Fibroblast of pulmonary artery (primary cell): ENCODE measurements at places on chromosomes 11 and 22.

DNA sequence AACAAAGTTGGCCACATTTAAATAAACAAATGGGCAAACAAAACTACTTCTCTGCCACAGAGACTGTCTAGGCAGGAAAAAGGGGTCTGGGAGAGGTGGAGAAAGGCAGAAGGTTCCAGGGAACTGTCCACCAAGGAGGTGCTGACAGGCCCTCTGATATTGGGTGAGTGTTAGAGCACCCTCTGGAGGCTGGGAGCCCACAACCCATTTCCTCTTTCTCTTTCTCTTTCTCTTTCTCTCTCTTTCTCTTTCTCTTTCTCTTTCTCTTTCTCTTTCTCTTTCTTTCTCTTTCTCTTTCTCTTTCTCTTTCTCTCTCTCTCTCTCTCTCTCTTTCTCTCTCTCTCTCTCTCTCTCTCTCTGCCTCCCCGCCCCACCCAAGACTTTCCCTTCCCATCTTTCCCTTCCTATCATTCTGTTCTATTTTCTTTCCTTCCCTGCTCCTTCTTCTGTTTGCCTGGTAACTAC, 912.8 kb downstream of the DLG2 start:
- peak; percentile 41 for DNase-seq

DNA sequence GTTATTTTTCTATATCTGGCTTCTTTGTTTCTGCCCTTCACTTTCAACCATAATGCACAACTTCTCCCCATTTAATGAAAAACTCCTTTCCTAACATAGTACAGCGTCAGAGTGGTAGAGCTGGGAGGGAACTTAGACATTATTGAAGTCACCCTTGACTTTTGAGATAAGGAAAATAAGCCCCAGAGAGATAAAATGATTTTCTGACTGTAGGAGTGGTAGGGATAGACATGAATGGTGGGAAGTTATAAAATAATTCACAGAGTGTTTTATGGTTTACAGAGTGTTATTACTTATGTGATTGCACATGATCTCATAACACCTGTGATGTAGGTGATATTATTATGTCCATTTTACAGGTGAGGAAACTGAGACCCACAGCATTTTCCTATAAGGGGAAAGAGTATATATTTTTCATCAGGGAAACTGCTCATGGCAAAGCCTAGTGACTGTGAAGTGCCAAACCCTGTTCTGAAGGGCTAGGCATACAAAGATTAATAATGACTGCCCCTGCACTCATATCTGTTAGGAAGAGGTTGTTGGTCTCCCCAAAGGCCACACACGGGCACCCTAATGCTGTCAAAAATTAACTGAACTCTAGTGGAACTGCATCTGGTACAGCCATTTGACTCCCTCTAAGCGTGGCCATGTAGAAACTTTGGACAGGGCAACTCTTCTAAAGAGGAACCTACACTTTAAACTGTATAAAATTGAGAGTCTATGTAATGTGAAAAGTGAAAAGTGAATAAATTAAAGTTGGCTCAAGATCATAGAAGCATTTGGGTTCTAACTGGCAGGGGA, 61.1 kb upstream of the PICALM start:
- DNase-seq = no peak

DNA sequence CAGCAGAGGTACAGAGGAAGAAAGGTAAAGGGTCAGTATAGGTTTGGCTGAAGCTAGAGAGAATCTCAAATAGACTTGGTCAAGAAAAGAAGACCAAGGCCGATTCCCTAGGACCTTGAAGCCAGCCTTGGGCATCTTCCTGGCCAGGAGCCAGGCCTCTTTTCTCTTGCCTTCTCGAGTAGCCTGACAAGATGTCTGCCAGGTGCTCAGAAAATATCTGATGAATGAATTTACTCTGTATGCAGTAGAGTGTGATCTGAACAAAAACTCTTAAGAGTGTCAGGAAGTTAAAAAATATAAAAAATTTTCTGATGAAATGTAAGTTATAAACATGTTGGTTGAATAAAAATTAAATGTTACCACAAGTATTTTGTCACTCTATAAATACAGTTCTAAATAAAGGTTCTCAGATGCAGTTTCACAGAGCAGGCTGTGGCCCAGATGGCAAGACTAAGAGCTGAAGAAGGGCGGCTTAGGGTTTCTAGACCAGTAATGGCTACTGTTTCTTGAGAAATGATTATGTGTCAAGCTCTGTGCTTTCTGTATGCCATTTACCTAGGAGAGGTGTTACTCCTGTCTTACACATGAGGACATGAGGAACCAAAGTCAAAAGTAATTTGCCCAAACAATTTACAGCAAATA, 98.1 kb downstream of the ATXN10 start:
- no peak for DNase-seq

DNA sequence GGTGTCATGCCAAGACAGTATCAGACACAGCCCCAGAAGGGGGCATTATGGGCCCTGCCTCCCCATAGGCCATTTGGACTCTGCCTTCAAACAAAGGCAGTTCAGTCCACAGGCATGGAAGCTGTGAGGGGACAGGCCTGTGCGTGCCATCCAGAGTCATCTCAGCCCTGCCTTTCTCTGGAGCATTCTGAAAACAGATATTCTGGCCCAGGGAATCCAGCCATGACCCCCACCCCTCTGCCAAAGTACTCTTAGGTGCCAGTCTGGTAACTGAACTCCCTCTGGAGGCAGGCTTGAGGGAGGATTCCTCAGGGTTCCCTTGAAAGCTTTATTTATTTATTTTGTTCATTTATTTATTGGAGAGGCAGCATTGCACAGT, 14.6 kb downstream of the IL10RA start:
- DNase-seq = no peak

- DNase-seq = peak; percentile 79
Observed at GRCh38 chr11:119318240-119319135, 1.6 kb upstream of the MCAM start.

DNA sequence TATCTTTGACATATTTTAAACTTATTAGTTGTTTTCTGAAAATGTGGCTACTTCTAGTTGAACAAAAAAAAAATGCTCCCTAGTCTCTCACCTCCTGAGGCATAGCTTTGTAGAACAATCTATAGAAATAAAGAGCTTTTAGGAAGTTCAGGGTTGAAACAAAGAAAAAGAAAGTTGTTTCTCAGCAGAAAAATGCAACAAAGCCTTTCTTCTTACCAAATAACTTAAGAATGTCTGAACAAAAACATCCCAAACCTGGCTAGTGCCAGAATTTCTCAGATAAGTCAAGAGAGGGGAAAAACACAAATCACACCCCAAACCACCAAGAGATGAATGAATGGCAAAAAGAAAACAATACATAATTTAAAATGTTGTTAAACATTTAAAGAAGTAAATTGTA, 114.1 kb downstream of the MAML2 start:
- peak; percentile 76 for DNase-seq

GRCh38 chr11:16603245-16603644, 135.2 kb upstream of the C11orf58 start:
- DNase-seq = no peak

DNA sequence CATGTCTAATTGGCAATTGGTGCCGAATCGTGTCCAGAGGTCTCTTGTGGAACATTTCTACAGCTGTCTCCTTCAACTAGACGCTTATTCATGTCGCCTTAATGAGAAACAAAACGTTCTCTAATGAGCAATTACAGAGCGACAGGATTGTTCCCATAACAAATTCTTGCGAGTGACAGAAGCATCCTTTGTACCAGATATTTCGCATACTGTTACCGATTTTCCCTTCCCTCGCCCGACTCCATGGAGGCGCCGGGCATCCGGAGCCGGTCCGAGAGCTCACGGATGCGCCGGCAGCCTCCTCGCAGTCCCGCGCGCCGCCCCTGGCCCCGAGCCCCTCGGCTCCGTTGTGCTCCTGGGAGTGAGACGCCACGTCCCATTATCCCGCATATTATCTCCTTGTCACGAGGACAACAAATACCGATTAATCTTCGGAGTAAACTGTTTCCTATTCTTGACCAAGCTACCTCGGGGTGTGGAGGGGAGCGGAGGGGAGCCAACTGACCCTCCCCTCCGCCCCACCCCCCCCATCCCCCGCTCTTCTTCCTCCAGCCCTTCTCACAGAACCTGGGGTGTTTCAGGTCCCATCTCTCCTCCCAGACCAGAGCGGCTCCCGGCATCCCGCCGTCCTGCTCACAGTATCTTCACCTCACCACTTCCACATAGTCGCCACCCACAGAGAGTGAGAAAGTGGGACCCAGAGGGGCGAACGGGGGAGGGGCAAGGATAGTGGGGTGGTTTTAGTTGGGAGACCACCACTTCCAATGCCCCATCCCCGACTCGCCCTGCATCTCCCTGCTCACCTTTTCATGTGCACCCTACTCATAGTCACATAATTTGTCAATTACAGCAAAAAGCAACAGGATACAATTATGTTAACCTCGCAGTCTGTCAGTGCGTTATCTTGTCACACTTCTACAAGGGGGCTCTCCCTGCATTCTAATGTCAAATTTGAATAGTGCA, 11.4 kb downstream of the PAX6 start:
- no peak for DNase-seq

DNA sequence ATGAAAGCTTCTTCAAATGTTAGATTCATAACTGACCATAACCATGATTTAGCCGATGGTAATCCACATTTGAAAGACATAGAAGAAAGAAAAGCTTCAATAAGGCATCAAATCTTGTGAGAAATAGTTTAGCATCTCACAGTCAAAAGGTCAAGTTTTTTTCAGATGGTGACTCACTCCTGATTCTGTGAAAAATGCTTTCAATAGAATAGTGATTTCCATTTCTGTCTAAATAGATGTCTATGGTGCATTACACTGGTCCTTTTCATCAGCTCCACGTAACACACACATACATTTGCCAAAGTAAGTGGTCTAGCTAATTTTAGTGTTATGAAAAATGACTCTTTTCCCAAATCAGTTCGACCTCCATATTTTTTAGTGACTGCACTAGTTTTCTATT, 139.2 kb downstream of the LRRC4C start:
- DNase-seq = no peak

GRCh38 chr11:92192141-92192540, 32.5 kb upstream of the FAT3 start:
- DNase-seq = no peak

DNA sequence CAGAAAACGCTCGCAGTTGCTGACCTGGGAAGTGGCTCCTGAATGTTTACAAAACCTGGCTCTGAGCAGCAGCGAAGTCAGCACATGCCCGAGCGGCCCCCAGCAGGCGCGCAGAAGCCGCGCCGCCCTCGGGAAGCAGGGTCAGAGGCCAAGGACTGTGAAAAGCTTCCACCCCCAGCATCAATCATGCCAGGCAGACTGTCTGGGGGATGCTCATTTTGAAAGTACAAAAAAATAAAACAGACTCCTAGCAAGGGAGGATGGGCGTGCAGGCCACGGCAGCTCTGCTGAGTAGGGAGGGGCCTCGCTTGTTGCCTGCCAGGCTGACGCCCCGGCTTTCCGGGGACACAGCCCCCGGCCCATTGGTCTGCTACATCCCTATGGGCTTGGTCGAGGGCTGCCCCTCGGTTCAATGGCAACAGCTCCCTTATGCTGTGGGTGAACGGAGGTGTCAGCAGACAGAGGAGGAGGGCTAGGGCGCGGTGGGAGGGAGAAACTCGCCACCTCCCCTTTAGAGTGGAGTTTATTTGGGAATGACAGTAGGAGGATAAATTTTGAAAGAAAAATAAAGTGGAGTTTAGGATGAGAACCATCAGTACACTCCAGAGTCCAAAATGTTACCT, 37.7 kb upstream of the GNB1L start:
- peak; percentile 69 for DNase-seq

GRCh38 chr11:93727985-93728791, 13.1 kb downstream of the TAF1D start:
- DNase-seq = no peak

- no peak for DNase-seq
Observed at GRCh38 chr22:37832022-37832857, 9.1 kb downstream of the GALR3 start.
